CD8-positive, alpha-beta T cell (primary cell): ENCODE measurements at places on chromosomes 2 and 18.

DNA sequence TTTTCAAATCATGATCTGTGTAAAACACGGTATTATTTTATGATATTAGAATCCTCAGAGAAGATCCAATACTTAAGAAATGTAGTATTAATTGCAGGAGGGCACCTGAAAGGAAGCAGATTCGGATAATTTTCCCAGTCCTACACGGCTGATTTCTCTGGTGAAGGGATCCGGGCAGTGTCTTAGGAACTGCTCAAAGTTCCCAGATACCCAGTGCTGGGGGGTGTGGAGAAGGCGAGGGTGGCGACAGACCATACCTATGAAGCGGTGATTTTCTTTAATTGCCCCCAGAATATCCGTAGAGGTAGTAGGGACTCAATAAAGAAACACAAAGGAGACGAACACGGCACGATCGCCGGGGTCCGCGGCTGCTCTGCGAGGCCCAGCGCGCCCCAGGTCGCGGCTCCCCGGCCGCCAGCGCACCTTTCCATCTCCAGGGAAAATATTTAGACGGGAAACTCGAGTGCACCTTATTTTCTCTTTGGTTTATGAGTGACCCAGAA, 1.4 kb upstream of the SOX11 start:
- DNase-seq = no peak

GRCh38 chr2:195732574-195732973, 75.5 kb downstream of the SLC39A10 start:
- no peak for DNase-seq

DNA sequence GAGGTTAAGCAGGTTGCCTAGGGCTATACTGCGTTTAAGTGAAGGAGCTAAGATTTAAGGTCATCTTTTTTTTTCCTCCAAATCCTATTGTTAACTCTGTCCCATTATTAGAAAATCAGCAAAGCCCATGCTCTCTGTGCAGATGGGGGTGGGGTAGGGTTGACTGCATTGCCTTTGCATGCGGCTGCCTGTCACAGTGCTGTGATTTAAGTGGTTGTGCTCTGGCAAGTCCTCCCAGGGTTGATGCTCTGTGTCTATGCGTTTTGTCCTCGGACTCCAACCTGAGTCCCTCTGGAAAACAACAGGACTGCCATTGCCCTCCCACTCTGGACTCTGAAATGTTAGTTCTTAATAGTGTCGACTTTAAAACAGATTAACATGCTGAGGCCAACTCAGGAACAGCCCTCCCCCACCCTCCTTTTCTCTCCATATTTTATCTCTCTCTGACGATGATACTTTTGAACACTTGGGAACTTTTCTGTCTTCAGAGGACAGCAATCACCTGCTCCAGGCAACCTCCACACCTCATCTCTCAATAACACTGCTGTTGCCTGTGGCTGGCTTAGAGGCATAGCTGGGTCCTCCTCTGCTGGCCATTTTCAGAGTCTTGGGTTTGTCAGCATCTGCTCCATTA, 5.8 kb downstream of the FHOD3 start:
- DNase-seq = no peak

GRCh38 chr18:60339018-60339417, 33.6 kb downstream of the MC4R start:
- no peak for DNase-seq

DNA sequence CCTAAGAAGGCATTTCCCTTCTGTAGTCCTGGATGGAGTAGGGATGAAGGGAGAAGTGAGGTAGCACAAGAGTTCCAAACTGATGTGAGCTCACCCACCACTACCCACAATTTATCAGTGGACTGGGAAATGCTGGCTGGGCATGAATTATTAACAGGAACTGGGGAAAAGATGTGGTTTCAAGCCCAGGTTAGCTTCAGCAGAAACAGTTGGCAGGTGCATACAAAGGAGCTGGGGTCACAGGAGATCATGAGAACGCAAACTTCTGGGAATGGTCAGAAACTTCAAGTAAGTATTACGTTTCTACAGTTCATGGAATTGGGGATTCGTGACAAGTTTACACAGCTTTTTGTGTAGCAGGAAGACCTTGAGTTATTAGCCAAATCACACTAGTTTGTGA, 5.4 kb downstream of the CCDC141 start:
- DNase-seq = no peak

GRCh38 chr18:56257205-56257604, 381.2 kb downstream of the TXNL1 start:
- DNase-seq = no peak

GRCh38 chr18:50218432-50219197, 23.7 kb upstream of the MYO5B start:
- peak; percentile 32 for DNase-seq

DNA sequence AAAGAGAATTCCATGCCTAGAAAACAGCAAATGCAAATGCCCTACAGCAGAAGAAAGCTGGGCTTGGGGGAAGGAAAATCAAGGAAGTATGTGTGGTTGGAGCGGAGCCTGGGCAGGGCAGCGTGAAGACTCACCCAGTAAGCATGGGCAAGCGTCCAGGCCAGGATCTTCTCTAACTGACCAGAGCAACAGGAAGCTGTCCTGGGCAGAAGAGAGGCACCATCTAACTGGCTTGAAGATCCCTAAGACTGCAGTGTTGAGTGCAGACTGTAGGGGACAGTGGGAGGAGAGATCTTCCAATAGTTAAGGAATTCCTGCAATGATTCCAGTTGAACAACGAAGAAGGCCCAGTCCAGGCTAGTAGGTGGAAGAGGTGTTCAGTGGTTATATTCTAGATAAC, 57.9 kb downstream of the NXPH2 start:
- no peak for DNase-seq

DNA sequence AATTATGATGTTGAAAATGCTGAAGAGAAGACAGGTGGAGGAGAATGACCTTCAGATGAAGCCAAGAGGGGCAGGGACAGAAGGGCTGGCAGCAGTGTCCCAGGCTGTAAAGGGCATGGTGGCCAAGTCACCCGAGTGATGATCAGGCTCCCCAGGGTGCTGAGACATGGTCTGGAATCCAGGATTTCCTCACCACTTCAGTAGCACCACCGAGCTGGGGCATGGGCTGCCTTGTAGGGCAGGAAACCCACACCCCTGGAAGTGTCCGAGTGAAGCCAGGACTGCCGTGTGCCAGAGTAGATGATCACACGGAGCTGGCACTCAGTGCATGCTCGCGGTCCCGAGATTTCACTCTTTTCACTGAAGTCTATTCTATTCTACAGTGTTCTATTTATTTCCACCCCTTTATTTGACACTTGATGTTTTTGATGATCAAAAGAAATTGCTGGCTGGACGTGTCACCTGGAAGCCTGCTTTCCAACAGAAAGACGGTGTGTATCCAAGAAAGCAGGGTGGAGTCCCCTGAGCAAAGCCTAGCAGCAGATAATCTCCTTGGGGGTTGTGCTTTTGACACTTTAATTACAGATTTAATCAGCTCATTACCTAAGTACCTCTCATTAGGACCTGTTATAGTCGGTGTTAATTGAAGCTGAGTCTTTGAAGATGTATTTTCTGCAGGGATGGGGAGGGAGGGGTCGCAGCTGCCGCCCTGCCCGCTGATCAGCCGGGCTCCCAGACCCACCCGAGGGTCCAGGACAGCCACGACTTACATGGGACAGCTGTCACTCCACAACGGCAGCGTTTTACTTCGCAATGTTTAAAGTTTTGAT, 92.3 kb downstream of the SEPTIN10 start:
- DNase-seq = no peak

- DNase-seq = no peak
Observed at GRCh38 chr2:171056307-171056706, 104.4 kb downstream of the TLK1 start.

- no peak for DNase-seq
Observed at GRCh38 chr2:103823847-103824246, 1030.1 kb upstream of the POU3F3 start.

DNA sequence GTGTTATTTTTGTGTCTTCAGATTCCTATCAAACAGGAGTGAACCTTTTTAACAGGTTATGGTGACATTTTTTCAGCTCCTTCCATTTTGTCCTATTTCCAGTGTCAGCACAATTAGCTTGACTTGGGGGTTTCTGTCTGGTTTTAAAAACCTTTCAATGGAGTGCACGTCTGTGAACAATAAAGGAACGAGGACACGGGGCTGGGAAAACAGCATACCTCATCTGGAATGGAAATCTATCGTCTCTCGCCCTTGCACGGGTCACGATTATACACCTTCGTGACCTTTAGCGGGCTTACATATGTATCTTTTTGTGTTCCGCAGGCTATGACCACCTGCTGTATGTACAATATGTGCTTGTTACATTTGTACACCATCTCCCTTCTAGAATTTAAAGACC, 2.3 kb upstream of the ZNF532 start:
- DNase-seq = no peak

GRCh38 chr2:12501469-12502158, 215.1 kb upstream of the TRIB2 start:
- peak; percentile 55 for DNase-seq

GRCh38 chr2:181805228-181806038, 86.1 kb upstream of the ITPRID2 start:
- no peak for DNase-seq

DNA sequence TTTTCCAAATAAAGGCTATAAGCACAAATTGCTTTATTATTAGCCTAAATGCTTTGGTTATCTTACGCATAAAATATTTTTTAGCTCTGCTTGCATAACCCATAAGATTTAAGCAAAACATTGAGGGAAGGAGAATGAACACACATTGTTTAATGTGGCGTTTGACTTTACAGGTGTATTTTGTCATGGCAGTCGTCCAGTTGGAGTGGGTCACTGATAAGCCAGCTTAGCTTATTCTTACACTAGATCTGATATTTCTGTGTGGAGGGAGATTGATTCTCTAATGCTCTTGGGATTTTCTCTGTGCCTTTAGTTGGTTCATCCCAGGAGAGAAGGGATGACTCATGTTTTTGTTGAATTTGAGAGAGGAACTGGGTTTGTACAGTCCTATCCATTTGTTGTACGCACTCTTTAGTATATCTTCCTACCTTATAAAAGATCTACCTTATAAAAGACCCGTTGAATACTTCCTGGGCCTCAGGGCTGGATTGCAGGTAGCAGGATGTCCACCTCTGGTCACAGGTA, 47.5 kb upstream of the ACYP2 start:
- DNase-seq = no peak

DNA sequence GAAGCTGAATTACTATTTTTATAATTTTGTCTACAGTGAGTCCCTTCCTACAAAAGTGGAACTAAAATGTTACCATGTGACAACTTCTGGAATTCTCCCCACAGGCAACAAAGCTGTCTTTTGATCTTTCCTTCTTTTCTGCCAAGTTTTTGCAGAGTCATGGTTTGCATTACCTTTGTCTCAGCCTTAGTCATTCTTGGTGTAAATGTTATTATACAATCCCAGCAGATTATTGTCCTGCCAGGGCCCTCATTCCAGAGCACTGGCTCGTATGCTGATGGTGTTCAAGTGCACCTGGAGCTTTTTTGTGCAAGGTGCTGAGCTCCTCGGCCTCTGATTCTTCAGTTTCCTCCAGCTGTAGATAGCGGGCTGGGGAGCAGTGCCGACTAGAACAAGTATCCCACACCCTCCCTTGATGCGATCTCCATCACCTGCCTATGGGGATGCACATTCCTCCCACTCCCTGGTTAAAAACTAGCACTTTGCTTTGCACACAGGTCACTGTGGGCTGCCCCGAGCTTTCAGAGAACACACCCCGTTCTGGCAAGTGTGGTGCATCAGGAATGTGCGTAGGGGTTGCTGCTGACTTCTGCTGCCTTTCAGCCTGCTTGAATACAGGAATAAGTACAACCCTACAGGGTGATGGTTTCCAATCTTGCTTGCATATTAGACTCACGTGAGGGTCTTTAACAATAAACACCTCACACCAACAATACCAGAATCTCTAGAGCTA, 263.6 kb downstream of the RNF144A start:
- DNase-seq = no peak
